Hematopoietic multipotent progenitor cell (in vitro differentiated cells): ENCODE measurements at places on chromosomes 1 and 21.

- DNase-seq: no peak
These were observed 170.6 kb downstream of the PDE4B start for GRCh38 chr1:65963156-65963888.

DNA sequence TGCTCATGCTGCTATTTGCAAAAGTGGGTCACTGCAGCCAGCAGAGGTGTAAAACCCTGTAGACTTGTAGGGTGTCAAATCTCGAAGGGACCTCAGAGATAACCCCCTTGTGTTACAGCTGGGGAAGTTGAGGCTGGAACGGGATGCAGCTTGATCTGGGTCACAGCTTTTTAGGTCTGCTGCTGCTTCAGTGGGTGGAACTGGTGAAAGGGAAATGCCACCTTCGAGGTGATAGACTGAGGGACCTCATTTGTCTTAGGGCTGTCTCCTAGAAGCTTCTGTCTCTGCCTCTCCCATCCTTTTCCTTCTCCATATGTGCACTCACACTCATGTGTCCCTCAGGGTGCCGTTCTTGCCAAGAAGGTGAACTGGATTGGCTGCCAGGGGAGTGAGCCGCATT is 35.4 kb downstream of the QSOX1 start:
- no peak for DNase-seq

- peak; percentile 92 for DNase-seq
These were observed 1.9 kb upstream of the OR13G1 start for GRCh38 chr1:247681288-247681897.

DNA sequence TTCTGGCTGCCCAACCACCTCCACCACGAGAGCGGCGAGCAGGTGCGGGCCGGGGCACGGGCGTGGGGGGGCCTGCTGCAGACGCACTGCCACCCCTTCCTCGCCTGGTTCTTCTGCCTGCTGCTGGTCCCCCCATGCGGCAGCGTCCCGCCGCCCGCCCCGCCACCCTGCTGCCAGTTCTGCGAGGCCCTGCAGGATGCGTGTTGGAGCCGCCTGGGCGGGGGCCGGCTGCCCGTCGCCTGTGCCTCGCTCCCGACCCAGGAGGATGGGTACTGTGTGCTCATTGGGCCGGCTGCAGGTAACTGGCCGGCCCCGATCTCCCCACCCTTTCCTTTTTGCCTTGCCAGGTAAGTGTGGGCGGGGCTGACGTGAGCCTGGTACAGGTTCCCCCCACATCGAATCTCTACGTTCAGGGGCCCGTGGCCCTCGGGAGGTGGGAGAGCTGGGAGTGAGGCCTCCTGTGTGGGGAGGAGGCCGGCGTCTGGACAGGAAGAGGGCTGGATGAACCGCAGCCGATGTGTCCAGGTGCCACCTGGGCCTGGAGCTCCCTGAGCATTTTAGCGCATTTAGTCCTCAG is 51.7 kb downstream of the COL18A1 start:
- no peak for DNase-seq

DNA sequence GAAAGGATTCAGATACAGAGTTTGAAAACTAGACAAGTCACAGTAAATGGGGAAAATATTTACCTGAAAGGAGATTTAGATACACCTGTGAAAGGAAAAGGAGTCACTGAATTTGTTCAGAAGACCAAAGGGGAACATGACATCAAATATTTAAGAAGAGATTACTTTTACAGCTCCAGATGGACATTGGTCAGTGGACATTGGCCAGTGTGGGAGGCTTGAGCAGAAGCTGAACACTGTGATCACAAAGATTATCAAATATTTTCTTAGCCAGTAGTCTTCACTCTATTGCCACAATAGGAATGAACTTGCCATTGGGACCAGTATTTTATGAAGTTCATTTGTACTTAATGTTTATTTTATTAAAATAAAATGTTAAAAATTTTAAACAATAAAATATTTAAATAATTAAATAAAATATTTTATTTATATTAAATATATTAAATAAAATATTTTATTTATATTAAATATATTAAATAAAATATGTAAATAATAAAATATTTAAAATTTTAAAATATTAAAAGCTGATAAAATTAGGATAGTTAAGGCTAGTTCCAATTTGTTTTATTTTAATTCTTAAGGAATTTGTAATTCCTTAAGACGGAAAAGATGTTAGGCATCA is 94.3 kb downstream of the CCDC30 start:
- no peak for DNase-seq
